Tongue (tissue), 3 donors: ENCODE measurements at places on chromosomes 16 and 17. TPM values are rescaled to one million over a fixed set of nuclear protein-coding genes. Genes with fewer than 3 reads are reported as not detected.

The SLC16A6 gene
- 2.7 TPM for total RNA-seq

The KRTAP3-1 gene
- total RNA-seq: not detected

The ITGB3 gene
- total RNA-seq: 16.8 TPM

The PITPNC1 gene
- total RNA-seq: 20.8 TPM

The RGS11 gene
- 2.3 TPM for total RNA-seq

The CCDC78 gene
- total RNA-seq: 1.4 TPM

The KRT222 gene
- total RNA-seq: not detected

The PIK3R5 gene
- total RNA-seq: 1.5 TPM

The PCGF2 gene
- total RNA-seq: 8.0 TPM

The KRTAP4-3 gene
- not detected for total RNA-seq

The NT5C gene
- 50.8 TPM for total RNA-seq

The TEX14 gene
- total RNA-seq: under 0.01 TPM

The RPA1 gene
- total RNA-seq: 40.5 TPM

The MFSD6L gene
- total RNA-seq: 0.92 TPM

The PLLP gene
- total RNA-seq: 1.9 TPM

The DPEP2 gene
- 12.1 TPM for total RNA-seq

The NPIPA2 gene
- not detected for total RNA-seq

The DLX4 gene
- total RNA-seq: 1.2 TPM

The TP53TG3F gene
- not detected for total RNA-seq

The MSLN gene
- total RNA-seq: 5.3 TPM

The AXIN2 gene
- 27.8 TPM for total RNA-seq

The LCAT gene
- total RNA-seq: 7.3 TPM

The ACAP1 gene
- total RNA-seq: 1.7 TPM

The CACNG3 gene
- not detected for total RNA-seq

The CTF1 gene
- total RNA-seq: 2.1 TPM

The CHST5 gene
- not detected for total RNA-seq

The DHRS7C gene
- 115 TPM for total RNA-seq

The SMPD3 gene
- 2.5 TPM for total RNA-seq

The SLC47A1 gene
- total RNA-seq: 10.9 TPM

The CD68 gene
- total RNA-seq: 2.4 TPM

The TEKT5 gene
- 1.0 TPM for total RNA-seq

The SLFN5 gene
- 9.4 TPM for total RNA-seq

The TEDC2 gene
- total RNA-seq: 3.4 TPM

The SCARF1 gene
- total RNA-seq: 17.1 TPM

The PRSS36 gene
- not detected for total RNA-seq

The GDPD1 gene
- 3.4 TPM for total RNA-seq

The HOXB6 gene
- not detected for total RNA-seq

The CMTM4 gene
- 27.7 TPM for total RNA-seq

The CRYBA1 gene
- not detected for total RNA-seq

The ANKRD40CL gene
- total RNA-seq: not detected

The ST6GALNAC2 gene
- total RNA-seq: 11.7 TPM

The OTOA gene
- total RNA-seq: 0.10 TPM

The KIF18B gene
- total RNA-seq: 3.6 TPM

The CA5A gene
- not detected for total RNA-seq

The KIF22 gene
- total RNA-seq: 43.0 TPM

The GHDC gene
- 20.0 TPM for total RNA-seq

The HS3ST2 gene
- not detected for total RNA-seq

The CDH13 gene
- 106 TPM for total RNA-seq

The PABPN1L gene
- not detected for total RNA-seq

The DRC7 gene
- not detected for total RNA-seq

The SDR42E2 gene
- total RNA-seq: not detected

The TP53TG3E gene
- total RNA-seq: not detected

The RCVRN gene
- not detected for total RNA-seq

The SYT17 gene
- 5.8 TPM for total RNA-seq

The CDRT15 gene
- total RNA-seq: not detected
